ENCODE measurements at places on chromosomes 3 and 15. TPM values are rescaled to one million over a fixed set of nuclear protein-coding genes. Genes with fewer than 3 reads are reported as not detected.
A peak's percentile ranks its signal among the peaks of the same experiment; 100 is the strongest.

DNA sequence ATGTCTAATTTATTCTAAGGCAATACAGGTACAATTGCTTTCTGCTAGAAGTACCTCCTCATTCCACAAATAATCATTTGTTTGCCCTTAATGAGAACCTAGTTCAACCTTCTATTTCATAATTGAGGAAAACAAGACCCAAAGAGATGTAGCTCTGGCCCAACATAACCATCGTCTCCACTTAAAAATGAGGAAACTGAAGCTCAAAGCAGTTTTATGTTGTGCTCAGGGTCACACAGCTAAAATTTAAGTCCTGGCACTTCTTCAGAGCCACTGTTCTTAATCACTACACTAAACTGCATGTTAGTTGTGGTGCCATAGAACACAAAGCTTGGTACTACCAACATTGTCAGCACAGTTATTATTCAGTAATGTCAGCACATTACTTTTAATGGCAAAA lies 108.0 kb downstream of the SERPINI1 start:
- DNase-seq: no peak

Gene SUCLG2
- 38.4 TPM for total RNA-seq

Gene TMEM212
- total RNA-seq: not detected

Gene RNF13
- 86.5 TPM for total RNA-seq

Gene DUOX1
- total RNA-seq: 0.15 TPM

- no peak for DNase-seq
Observed at GRCh38 chr15:48862705-48863104, 15.2 kb upstream of the EID1 start.

GRCh38 chr3:65251375-65251774 lies 563.6 kb upstream of the ADAMTS9 start:
- DNase-seq: no peak

Gene TNFAIP8L3
- total RNA-seq: not detected

DNA sequence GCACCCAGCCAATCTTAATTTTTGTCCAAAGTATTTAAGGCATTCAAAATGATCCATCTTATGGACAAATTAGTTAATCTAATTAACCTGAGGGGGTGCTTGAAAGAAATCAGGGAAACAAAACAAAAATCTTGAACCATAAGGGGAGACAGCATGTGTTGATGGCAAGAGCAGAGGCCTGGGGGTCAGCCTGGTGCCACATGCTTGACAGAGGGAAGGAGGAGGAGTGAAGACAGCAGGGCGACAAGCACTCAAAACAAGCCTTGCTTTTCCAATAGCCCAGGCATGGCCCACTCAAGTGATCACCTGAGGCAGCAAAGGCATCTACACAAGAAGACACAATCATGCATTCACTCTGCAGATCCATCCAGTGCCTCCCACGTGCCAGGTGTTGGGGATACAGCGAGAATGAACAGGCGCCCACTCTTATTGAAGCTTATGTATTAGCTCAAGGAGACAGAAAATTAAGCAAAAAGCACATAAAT lies 25.0 kb upstream of the MGLL start:
- no peak for DNase-seq

Gene TM4SF18
- not detected for total RNA-seq

Gene PPM1L
- 11.4 TPM for total RNA-seq

- DNase-seq: no peak
Observed at GRCh38 chr3:174776123-174776522, 83.0 kb upstream of the NAALADL2 start.

- DNase-seq: no peak
Observed at GRCh38 chr15:60829416-60829815, 350.5 kb upstream of the ICE2 start.

Gene CAV3
- not detected for total RNA-seq

Gene ARHGEF26
- total RNA-seq: not detected

Gene PPP1R14D
- not detected for total RNA-seq

Gene CYP1A2
- total RNA-seq: not detected

GRCh38 chr3:102478160-102478559 lies 43.3 kb downstream of the ZPLD1 start:
- no peak for DNase-seq

GRCh38 chr15:77497942-77498361 lies 77.3 kb downstream of the HMG20A start:
- DNase-seq: no peak

DNA sequence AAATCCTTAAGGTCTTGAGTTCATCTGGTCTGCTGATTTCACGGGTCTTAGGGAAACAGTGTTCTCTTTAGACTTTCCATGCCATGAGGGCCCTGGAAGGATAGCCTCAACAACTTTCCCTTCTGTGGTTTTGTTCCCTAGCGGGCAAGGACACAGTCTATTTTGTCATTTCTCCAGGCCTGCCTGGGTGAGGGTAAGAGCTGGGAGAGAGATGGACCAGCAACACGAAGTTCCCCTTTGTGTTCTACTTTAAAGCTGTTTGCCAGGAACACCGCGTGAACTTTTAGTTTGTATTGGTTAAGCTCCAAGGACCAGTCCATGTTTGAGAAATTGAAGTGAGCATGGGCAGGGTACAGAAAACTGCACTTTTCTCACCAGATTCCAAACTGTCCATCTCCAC lies 20.9 kb downstream of the ST3GAL6 start:
- no peak for DNase-seq

GRCh38 chr15:67433495-67434099 lies 87.3 kb upstream of the C15orf61 start:
- DNase-seq: peak; percentile 37

Gene GPR62
- total RNA-seq: not detected

DNA sequence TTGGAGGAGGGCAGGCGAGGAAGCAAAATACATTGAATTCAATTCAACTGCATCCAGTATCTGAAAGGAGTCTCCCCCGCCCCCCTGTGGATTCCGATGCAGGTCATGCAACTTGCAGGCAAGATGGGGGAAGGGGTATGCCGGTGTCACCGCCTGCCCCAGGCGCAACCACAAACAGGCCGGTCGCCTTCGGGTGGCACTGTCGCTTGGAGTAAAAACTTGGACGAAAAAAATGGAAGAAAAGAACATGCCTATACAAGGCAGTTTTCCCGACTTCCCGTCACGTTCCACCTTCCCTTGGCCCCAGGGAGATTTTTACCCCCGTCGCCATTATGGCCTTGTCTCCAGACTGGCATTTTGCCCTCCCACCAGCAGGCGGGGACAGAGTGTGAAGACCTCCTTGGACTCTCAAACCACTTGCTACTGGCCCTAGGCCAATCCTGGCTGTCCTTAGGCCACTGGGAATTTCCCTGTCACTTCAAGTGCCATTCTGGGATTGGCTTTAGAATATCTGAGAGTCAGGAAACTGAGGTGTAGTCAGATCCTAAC lies 1.6 kb upstream of the NTRK3 start:
- DNase-seq: no peak

- DNase-seq: no peak
Observed at GRCh38 chr15:39061952-39062464, 497.4 kb upstream of the RASGRP1 start.

GRCh38 chr3:87333393-87333892 lies 57.1 kb upstream of the POU1F1 start:
- no peak for DNase-seq

Gene COL8A1
- total RNA-seq: 0.12 TPM

GRCh38 chr3:107458871-107459270 lies 63.9 kb upstream of the BBX start:
- no peak for DNase-seq

DNA sequence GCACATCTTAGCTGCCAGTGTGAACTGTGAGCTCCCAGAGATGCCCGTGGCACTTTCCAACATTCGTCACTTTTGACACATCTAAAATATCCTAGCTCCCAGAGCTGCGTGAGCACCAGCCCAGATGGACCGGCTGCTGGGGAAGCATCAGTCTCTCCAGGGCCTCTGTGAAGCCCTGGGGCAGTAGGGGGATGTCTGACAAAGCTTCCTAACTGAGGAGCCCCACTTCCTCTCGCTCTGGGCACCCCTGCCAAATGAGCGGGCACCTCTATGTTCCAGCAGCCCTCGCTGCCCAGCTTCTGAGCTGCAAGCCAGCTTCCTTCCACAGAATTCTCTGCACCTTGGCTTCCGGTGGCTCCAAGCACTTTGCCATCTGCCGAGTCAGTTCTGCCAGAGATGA lies 91.1 kb downstream of the LIPC start:
- DNase-seq: no peak
